ENCODE measurements at places on chromosomes 5 and 9.

DNA sequence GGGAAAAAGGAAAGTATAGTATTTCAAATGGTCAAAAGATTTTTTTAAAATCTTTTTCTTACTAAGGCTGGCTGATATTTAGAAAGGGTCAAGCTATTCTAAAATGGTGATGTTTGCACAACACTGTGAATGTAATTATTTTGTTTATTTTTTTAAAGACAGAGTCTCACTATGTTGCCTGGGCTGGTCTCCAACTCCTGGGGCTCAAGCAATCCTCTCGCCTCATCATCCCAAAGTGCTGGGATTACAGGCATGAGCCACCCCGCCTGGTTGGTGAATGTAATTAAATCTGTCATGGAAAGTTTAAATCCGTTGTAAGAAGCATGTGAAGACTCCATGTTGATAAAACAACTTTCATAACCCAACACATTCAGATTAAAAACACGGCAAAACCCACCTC is 2.6 kb downstream of the UBTD2 start:
- DNase-seq = peak; percentile 65

DNA sequence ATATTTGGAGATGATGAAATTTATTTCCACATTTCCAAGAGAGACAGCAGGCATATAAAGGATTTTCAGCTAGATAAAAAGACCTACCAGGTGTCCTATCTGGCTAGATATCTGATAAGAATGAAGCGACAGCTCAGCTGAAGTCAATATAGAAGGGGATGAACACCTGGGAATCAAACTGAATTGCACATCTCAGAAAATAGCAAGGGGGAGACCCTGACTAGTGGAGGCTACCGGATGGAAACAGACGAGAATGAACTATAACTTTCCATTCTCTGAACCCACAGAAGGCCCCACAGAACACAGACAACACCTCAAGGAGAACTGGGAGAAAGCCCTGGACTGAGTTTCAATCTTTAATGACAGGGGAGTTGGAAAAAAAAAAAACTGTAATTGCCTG is 51.1 kb downstream of the CPLANE1 start:
- DNase-seq = no peak

DNA sequence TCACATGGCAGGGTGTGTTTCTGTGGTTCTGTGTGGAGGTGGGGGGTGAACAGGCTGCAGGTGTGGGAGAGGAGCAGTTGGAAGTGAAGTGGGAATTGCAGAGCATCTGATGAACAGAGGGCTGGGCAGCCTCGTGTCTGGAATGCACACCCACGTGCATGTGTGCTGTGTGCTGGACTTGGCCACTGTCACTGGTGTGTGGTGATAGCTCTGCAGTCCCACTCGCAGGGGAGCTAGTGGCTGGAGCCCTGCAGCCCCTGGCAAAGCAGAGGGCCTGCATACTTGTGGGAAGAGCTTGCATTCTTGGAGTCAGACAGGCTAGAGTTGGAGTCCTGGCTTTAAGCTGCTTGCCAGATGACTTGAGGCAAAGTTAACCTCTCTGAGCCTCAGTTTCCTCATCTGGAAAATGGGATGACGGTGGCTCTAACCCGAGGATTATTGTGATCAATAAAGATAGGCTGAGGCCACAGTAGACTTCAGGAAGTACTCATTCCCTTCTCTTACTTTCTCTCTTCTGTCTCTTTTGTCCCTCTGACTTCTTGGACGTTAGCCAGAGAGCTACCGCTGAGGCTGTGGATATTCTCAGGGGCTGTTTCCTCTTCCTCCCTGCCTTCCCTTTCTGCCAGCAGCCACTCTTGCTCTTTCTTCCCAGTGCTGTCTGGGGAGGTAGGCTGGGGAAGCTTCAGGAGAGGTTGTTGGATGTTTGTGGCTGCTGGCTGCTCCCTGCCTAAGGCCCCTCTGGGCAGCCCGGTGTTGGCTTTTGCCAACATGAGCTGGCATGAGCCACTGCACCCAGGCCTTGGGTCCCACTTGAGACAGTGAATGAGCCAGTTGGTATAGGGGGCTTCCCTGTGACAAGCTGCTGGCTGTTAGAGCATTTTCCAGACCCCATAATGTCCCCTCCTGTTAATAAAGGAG is 18.3 kb downstream of the PSAT1 start:
- no peak for DNase-seq

GRCh38 chr5:173762045-173762444 is 126.1 kb upstream of the CPEB4 start:
- DNase-seq = no peak

GRCh38 chr5:59716029-59716428 is 177.5 kb downstream of the PDE4D start:
- DNase-seq = no peak

DNA sequence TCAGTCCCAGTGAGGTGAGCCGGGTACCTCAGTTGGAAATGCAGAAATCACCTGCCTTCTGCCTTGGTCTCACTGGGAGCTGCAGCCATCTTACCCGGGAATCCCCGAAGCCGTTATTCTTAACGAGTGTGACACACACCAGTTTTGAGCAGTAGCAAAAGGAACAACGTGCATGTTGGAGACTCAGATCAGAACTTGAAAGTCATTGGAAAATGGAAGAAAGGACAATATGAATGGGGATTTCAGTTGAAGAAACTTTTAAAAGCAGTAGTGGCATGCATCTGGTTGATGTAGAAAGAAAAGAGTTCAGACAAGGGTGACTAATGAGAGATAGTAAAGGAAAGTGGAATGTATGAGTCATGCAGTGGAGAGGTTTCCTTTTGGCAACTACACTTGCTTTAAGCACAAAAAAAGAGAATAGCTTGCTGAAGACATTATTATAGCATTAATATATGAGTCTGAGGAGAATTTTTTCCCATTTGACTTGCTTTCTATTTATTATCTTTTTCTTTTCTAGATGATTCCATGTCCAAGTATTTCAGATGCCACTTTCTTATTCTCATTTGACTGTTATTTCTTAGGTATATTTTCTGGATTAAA is 44.4 kb upstream of the ANKDD1B start:
- peak; percentile 88 for DNase-seq

- no peak for DNase-seq
Observed at GRCh38 chr5:111308951-111309350, 84.8 kb downstream of the CAMK4 start.

GRCh38 chr9:122151267-122151828 is 8.2 kb downstream of the NDUFA8 start:
- DNase-seq = no peak

GRCh38 chr5:124662181-124662781 is 84.2 kb downstream of the ZNF608 start:
- no peak for DNase-seq
